ENCODE measurements at places on chromosomes 2 and 18.
A peak's percentile ranks its signal among the peaks of the same experiment; 100 is the strongest.

DNA sequence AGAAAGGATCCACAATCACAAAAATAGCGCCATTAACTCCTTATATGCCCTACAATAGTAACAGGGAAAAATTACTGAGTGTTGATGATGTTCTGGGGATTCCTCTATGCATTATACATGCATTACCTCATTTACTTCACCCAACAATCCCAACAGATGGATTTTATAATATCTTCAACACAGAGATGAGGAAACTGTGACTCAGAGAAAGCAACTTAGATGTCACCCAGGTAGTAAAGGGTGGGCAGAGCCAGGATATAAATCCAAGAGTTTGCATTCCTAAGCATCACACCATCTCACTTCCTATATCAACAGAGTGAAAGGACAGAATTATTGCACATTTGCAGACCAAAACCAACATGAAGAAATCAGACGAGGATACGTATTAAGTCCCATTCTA is 144.2 kb downstream of the TCF4 start:
- H3K27ac ChIP-seq = no peak overlapping the region
- no peaks in the 10 kb centered on the region for H3K27me3 ChIP-seq
- H3K36me3 ChIP-seq = peaks cover 10% of the 10 kb centered on the region
- H3K4me3 ChIP-seq = no peak overlapping the region
- peaks cover 52% of the 10 kb centered on the region for H3K4me1 ChIP-seq
- no peak for DNase-seq

DNA sequence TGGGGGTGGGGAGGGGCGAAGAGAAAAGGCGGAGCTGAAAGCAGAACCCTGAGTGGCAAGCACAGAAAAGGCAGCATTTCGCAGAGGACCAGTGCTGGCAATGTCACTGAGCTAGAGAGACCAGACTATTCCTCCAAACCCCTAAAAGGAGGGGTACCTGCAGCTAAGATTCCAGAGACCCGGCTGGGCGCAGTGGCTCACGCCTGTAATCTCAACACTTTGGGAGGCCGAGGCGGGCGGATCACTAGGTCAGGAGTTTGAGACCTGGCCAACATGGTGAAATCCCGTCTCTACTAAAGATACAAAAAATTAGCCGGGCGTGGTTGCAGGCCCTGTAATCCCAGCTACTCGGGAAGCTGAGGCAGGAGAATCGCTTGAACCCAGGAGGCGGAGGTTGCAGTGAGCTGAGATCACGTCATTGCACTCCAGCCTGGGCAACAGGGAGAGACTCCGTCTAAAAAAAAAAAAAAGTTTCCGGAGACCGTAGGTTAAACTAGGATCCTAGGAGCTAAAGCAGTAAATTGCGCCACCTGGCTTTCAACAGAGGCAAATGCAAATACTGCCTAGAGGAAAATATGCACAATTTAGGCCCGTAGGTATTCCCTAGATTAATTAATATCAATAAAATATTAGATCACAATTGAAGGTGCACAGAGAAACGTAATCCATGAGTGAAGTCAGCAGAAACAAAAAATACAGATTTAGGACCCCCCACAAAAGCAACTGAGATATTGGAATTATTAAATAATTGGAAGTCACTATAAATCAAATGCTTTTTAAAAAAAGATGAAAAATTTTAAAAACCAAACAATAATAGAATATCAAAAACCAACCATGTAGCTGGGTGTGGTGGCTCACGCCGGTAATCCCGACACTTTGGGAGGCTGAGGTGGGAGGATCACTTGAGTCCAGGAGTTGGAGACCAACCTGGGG is 4.9 kb downstream of the UCN start:
- H3K27me3 ChIP-seq = peaks cover 41% of the 10 kb centered on the region
- no peak for DNase-seq
- peaks cover 15% of the 10 kb centered on the region for H3K4me1 ChIP-seq
- H3K4me3 ChIP-seq = peak overlapping the region; percentile 56
- no peak overlapping the region for H3K27ac ChIP-seq

- peak overlapping the region; percentile 96 for H3K27ac ChIP-seq
- no peaks in the 10 kb centered on the region for H3K27me3 ChIP-seq
- peaks cover 16% of the 10 kb centered on the region for H3K4me1 ChIP-seq
- H3K36me3 ChIP-seq = peaks cover 19% of the 10 kb centered on the region
- H3K4me3 ChIP-seq = peak overlapping the region; percentile 88
- no peak for DNase-seq
Measured at GRCh38 chr18:55320424-55321264, 267.3 kb downstream of the TCF4 start.

GRCh38 chr18:57267368-57267925 is 84.9 kb upstream of the ST8SIA3 start:
- no peaks in the 10 kb centered on the region for H3K36me3 ChIP-seq
- no peak overlapping the region for H3K27ac ChIP-seq
- no peaks in the 10 kb centered on the region for H3K4me1 ChIP-seq
- no peak overlapping the region for H3K4me3 ChIP-seq
- peaks cover 5% of the 10 kb centered on the region for H3K27me3 ChIP-seq

- no peak overlapping the region for H3K4me3 ChIP-seq
- no peak for DNase-seq
- H3K4me1 ChIP-seq = no peaks in the 10 kb centered on the region
Measured at GRCh38 chr2:208929894-208930427, 493.9 kb upstream of the MAP2 start.

DNA sequence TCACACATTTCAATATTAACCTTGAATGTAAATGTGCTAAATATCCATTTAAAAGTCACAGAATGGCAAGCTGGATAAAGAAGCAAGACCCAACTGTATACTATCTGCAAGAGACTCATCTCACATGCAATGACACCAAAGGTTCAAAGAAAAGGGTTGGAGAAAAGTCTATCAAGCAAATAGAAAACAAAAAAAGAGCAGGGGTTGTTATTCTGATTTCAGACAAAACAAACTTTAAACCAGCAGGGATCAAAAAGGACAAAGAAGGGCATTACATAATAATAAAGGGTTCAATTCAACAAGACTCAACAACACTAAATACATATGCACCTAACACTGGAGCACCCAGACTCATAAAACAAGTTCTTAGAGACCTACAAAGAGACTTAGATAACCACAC is 14.5 kb upstream of the UNC80 start:
- DNase-seq = no peak
- H3K27me3 ChIP-seq = peaks cover 16% of the 10 kb centered on the region
- no peak overlapping the region for H3K4me3 ChIP-seq
- H3K4me1 ChIP-seq = no peaks in the 10 kb centered on the region
- no peaks in the 10 kb centered on the region for H3K36me3 ChIP-seq
- no peak overlapping the region for H3K27ac ChIP-seq

DNA sequence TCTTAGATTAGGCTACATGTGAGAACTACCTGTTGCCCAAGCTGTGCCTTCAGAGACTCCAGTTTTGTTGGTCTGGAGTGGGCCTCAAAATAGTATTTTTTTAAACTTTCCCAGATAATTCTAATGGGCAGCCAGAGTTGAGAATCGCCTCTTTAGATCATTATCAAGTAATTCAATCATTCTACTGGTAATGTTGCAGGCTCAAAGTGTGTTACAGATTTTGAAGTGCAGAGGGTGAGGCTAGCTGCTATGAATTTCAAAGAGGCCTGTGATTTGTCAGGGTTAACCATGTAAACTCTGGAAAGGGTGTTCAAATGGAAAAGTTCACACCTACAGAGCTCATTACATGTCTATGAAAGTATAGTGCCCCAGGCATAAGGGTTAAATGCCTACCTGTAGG is 30.1 kb downstream of the ANKRD29 start:
- H3K4me1 ChIP-seq = no peaks in the 10 kb centered on the region
- no peaks in the 10 kb centered on the region for H3K36me3 ChIP-seq
- H3K4me3 ChIP-seq = no peak overlapping the region

- no peak for DNase-seq
- no peak overlapping the region for H3K27ac ChIP-seq
- peaks cover 23% of the 10 kb centered on the region for H3K36me3 ChIP-seq
- H3K27me3 ChIP-seq = no peaks in the 10 kb centered on the region
- H3K4me3 ChIP-seq = no peak overlapping the region
Measured at GRCh38 chr2:28134857-28135256, 244.3 kb downstream of the BABAM2 start.

GRCh38 chr2:191869178-191869577 is 22.3 kb upstream of the CAVIN2 start:
- H3K27me3 ChIP-seq = no peaks in the 10 kb centered on the region
- H3K36me3 ChIP-seq = no peaks in the 10 kb centered on the region
- no peak for DNase-seq
- no peak overlapping the region for H3K4me3 ChIP-seq
- no peak overlapping the region for H3K27ac ChIP-seq

GRCh38 chr2:227164763-227165291 is 403 bp downstream of the COL4A3 start:
- peaks cover 22% of the 10 kb centered on the region for H3K27me3 ChIP-seq
- peaks cover 16% of the 10 kb centered on the region for H3K4me1 ChIP-seq
- H3K36me3 ChIP-seq = no peaks in the 10 kb centered on the region
- peak overlapping the region; percentile 80 for H3K27ac ChIP-seq
- peak overlapping the region; percentile 84 for H3K4me3 ChIP-seq
- peak; percentile 21 for DNase-seq

DNA sequence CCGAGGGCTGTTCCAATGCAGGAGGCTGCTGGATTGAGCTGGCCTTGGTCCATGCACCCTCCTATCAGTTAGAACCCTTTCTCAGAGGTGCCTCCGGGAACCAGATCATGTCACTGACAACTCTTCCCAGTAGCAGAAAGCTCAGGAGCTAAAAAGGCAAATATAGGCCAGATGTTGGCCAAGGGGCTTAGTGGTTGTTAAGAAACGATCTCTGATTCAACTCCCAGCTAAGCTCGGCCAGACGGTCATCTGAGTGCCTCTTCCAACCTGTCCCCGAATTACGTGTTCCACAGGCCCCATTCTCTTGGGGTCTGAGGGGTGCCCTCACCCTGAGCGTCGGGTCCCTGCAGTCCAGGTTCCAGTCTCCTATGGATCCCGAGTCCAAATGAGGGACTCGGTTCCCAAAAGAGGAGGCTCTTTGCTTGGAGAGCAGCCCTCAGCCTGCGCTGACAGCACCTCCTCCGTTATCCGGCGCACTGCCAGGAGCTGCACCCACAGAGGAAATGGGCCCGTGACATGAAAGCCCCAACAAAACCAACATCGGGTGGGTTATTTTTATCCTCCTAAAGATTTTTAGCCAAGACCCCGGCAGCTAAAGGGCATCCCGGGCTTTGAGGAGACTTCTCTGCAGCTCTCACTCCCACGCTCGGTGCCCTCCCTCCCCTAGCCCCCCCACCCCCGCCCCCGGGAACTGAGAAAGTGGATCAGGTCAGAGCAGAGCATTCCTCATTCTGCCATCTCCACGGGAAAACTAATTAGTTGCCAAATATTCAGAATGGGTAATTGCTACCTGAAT is 106.6 kb upstream of the ID2 start:
- peak overlapping the region; percentile 70 for H3K27ac ChIP-seq
- peak overlapping the region; percentile 74 for H3K4me3 ChIP-seq
- H3K4me1 ChIP-seq = peaks cover 62% of the 10 kb centered on the region
- peaks cover 60% of the 10 kb centered on the region for H3K27me3 ChIP-seq
- H3K36me3 ChIP-seq = peaks cover 4% of the 10 kb centered on the region

DNA sequence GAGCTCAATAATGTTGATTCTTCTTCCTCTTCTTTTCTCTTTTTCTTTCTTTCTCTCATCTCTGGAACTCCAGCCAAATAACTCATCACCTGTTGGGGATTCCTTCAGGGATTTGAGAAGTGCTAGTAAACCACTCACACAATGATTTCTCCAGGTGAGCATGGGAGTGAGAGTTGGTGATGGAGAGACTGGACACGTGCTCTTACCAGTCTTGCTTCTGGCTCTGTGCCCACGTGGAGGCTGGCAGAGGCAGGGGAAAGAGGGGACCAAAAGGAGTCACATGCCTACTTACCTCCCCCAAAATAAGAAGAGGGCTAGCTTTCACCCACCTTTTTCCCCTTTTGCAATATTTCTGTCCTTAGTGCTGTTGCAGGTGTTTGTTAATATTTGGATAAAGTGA is 28.6 kb upstream of the CCDC85A start:
- H3K36me3 ChIP-seq = no peaks in the 10 kb centered on the region
- DNase-seq = no peak
- H3K27me3 ChIP-seq = no peaks in the 10 kb centered on the region
- no peaks in the 10 kb centered on the region for H3K4me1 ChIP-seq

GRCh38 chr2:206696910-206697309 is 21.3 kb downstream of the DYTN start:
- H3K4me1 ChIP-seq = peaks cover 2% of the 10 kb centered on the region
- DNase-seq = no peak
- H3K4me3 ChIP-seq = no peak overlapping the region
- H3K27me3 ChIP-seq = peaks cover 21% of the 10 kb centered on the region
- H3K36me3 ChIP-seq = no peaks in the 10 kb centered on the region

DNA sequence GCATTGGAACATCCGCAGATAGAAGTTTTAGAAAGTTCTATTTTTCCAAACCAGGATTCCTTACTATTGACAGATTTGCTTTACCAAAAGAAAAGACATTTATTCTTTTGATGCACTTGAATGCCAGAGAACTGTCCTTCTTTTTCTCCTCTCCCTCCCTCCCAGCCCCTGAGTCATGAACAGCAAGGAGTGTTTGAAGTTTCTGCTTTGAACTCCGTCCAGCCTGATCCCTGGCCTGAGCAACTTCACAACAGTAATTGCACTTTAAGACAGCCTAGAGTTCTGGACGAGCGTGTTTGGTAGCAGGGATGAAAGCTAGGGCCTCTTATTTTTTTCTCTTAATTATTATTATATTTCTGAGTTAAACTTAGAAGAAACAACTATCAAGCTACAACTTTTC is 33.6 kb downstream of the APCDD1 start:
- H3K27ac ChIP-seq = no peak overlapping the region
- no peak overlapping the region for H3K4me3 ChIP-seq
- peaks cover 12% of the 10 kb centered on the region for H3K36me3 ChIP-seq
- H3K27me3 ChIP-seq = no peaks in the 10 kb centered on the region
- no peak for DNase-seq

- H3K27me3 ChIP-seq = peaks cover 21% of the 10 kb centered on the region
- no peaks in the 10 kb centered on the region for H3K4me1 ChIP-seq
- no peak overlapping the region for H3K27ac ChIP-seq
- no peak for DNase-seq
Measured at GRCh38 chr2:239589270-239589825, 188.5 kb upstream of the HDAC4 start.

DNA sequence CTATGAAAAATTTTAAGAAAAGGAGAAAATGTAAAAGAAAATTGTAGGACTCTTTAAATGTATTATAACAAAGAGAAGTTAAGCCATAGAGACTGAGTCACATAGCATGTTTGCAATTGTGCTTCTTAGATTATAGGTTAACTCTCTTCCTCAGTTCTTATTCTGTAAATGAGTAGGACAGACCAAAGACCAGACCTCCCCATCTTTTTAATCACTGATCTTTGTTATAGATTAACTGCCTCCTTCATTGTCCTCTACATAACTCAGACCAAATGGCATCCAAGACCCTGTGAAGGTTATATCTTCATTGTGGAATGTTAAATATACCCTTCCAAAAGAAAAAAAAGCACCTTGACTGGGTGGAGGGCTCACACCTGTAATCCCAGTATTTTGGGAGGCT is 316.9 kb upstream of the LRRTM4 start:
- H3K4me3 ChIP-seq = no peak overlapping the region
- DNase-seq = no peak
- no peak overlapping the region for H3K27ac ChIP-seq
- H3K4me1 ChIP-seq = no peaks in the 10 kb centered on the region

Data from stimulated activated naive B cell treated with anti-CD40 and anti-IgM and Interleukin-4, amounts not matched to agents 10 μg/mL and 1 μg/mL and 100 μg/mL, for 72 hours (primary cell).